ENCODE measurements at places on chromosomes 3 and 15.

DNA sequence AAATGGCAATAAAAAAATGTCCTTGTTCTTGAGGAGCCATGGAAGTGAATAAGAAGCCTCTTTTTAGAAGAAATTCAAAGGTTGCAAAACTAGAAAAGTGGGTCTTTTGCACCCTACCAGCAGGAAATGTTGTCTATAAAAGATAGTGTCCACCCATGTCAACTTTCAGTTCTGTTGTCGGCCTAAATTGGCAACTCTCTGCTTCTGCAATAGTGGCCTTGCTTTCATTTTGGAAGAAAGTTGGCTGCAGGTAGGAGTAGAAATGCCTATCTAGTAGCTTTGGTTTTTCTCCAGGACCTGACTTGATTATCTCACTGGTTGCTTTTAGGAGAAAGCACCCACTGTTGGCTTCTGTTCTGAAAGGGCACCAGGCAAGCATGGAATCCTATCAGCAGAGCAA is 85.4 kb downstream of the TMEM108 start:
- no peak for DNase-seq

DNA sequence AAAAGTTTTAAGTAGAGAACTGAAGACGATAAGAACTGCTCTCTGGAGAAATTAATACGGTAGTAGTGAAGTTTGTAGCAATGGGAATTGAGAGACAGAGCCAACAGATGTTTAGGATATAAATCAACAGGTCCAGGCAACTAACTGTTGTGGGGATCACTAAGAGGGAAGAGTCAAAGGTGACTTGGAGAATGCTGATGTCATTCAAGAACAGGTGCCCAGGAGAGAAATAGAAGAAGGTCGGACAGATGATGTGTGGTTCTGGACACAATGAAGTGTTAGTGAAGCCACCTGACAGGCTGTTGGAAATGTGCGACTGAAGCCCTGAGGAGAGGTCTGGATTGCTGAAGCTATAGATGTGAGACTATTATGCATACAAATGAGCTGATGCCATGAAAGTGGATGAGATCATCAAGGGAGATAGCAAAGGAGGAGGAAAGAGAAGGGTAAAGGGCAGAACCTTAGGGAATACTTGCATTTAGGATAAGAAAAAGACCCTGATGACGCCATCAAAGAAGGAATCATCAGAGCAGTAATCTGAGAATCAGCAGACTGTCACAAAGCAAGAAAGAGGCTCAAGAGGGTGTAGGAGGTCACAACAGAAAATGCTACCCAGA is 183.7 kb downstream of the FRMD5 start:
- no peak for DNase-seq

GRCh38 chr3:124213641-124214040 is 221.7 kb upstream of the ROPN1 start:
- no peak for DNase-seq

- no peak for DNase-seq
Measured at GRCh38 chr3:170835336-170835735, 34.7 kb downstream of the RPL22L1 start.

DNA sequence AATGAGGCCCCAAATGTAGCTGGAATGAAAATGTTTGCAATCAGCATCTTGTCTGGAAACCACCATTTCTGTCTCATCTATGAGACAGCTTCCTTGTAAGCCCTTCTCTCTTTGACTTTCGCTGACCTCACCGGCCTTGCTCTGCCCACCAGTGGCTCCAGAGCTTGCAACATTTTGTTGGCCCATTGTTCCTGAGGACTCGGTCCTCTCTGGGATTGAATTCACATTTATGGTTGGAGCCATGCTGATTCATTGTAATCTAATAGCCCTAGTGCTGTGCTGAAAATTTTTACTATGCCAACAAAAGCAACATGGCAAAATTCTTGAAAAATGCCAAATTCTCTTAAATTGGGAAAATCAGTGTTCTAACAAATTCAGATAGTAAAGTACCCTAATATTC is 37.2 kb downstream of the ABHD5 start:
- DNase-seq = no peak

DNA sequence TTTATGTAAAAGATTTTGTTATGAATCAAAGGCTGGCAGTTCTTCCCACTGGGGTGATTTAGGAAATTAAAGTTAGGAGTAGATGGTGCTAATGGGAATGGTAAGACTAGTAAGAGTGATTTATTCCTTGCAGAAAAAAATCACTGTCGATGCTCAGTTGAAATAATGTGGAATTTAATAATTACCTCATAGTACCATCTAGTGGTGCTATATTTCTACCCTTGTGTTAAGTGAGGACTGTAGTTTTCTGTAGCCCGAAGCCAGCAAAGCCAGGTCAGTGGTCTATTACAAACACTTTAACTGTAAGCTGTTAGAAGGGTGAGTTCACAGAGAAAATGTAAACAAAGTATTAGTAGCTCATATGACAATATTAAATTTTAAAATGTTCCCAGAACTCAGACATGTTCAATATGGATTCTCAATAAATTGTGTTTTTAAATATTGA is 39.5 kb upstream of the GOLGA8J start:
- DNase-seq = no peak

GRCh38 chr3:13305623-13306022 is 114.5 kb downstream of the NUP210 start:
- no peak for DNase-seq

Data from progenitor cell of endocrine pancreas (in vitro differentiated cells).